ENCODE measurements at places on chromosomes 6 and 20. TPM values are rescaled to one million over a fixed set of nuclear protein-coding genes. Genes with fewer than 3 reads are reported as not detected.

The NCOA5 gene
- 18.3 TPM for total RNA-seq

The CD40 gene
- 0.41 TPM for total RNA-seq

The F13A1 gene
- total RNA-seq, result 13.5 TPM

The LZTS3 gene
- total RNA-seq, result 13.9 TPM

- no peak for DNase-seq
These were observed 77.2 kb upstream of the MC3R start for GRCh38 chr20:56171087-56172012.

DNA sequence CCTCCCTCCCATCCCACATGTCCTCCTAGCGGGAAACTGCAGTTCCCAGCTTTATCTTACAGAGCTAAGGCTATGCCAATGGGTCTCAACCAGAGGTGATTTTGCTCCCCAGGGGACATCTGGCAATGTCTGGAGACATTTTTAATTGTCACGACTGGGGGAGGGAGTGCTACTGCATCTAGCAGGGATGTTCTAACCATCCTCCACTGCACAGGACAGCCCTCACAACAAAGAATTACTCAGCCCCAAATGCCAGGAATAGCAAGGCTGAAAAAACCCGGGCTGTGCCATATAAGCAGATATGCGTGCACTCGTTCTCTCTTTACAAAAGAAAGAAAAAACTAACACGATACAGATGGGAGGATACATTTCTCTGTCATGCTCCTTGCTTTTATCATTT, 8.5 kb downstream of the MRPS18A start:
- DNase-seq, result no peak

GRCh38 chr6:17004269-17004668, 97.6 kb upstream of the STMND1 start:
- no peak for DNase-seq

DNA sequence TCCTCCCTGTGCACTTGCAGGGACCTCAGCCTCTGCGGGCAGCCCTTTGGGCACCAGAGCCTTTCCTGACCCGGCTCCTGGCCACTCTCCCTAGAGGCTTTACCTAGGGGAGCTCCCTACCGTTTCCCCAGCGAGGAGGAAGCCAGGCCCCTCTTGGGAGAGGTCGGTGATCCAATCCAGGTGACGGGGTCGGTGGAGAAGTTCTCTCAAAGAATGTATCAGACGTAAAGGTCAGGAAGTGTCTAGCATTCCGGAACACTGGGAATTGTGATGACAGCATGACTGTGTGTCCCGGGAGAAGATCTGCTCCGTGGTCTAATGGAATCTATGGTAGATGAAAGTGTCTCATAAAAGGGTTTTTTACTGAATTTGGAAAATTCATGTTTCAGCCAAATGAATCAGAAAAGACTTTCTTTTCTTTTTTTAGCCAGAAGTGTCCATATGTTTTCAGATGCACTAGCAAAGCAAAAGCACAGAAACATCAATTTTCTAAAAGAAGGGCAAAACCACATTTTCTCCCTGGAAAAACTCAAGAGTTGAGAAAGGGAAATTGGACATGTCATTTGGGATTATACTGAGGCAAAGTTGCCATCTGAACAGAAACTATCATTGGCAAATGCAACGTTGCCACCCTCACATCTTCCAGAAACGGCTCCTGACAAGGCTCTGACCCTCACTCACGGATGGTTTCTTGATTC, 289.4 kb downstream of the THBS2 start:
- no peak for DNase-seq

DNA sequence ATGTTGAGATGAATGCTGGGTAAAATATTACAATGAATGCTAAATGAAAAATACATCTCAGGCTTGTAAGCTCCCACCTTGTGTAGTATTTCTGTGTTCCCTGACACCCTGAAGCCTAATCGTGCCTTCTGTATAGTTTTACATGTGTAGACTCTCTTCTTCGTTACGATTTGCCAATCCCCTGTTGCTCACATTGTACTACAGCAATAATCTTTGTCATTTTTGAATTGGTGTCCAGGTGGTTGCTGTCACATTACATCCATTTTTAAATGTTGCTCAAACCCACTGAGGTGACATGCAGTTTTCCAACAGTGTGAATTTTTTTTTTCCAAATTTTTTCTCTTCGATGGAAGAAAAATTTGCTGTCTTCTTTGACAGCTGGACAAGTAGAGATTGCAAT, 300.0 kb upstream of the FLRT3 start:
- DNase-seq, result no peak

GRCh38 chr6:126066053-126067048, 80.0 kb downstream of the TRMT11 start:
- DNase-seq, result no peak

GRCh38 chr20:34421766-34422466, 58.8 kb downstream of the ITCH start:
- DNase-seq, result no peak

GRCh38 chr6:51992876-51993275, 94.5 kb downstream of the PKHD1 start:
- DNase-seq, result no peak

GRCh38 chr6:167751579-167752115, 75.1 kb upstream of the AFDN start:
- no peak for DNase-seq

All from frontal cortex (tissue), 4 donors.